ENCODE measurements at places on chromosomes 6 and 20. TPM values are rescaled to one million over a fixed set of nuclear protein-coding genes. Genes with fewer than 3 reads are reported as not detected.

The NAPB gene
- 17.5 TPM for polyA plus RNA-seq

DNA sequence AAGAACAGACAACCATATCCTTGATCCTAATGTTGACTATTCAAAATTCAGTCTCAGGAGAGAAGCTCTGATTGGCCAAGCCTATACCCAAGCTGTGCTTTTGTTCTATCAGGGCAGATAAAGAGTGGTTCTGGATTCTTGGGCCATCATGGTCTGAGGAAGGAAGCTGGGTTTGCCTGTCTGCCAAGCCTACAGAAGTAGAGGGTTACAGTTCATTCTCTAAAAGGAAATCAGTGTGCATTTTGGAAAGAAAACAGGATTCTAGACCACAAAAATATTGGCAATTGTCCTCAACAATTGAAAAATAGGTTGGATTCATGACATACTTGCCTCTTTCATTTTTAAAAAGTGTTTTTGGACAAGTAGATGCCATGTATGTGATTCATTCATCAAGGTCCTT is 145.4 kb upstream of the BMP2 start:
- no peak for DNase-seq

DNA sequence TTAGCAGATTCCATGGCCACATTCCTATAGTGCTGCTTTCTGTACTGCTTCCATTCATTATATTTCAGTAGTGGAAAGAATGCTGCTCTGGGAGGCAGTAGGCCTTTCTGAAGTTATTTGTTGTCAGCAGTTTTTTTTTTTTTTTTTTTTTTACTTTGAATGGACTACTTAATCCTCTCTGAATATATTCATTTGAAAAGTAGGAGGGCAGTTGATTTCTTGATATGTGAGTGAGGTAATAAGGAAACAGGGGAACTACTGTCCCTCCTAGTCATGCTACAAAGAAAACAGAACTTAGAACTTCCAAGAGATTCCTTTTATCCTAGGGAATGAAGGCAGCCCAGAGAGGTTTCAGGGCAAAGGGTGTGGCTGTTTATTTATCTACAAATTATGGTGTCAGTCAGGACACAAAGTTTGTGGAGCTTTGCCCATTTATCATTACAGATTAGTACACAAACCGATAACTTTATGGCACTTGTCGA is 155.9 kb downstream of the JARID2 start:
- no peak for DNase-seq

- no peak for DNase-seq
Observed at GRCh38 chr6:20870493-20870892, 336.2 kb downstream of the CDKAL1 start.

The EFCAB8 gene
- polyA plus RNA-seq: not detected

The TAAR9 gene
- not detected for polyA plus RNA-seq

DNA sequence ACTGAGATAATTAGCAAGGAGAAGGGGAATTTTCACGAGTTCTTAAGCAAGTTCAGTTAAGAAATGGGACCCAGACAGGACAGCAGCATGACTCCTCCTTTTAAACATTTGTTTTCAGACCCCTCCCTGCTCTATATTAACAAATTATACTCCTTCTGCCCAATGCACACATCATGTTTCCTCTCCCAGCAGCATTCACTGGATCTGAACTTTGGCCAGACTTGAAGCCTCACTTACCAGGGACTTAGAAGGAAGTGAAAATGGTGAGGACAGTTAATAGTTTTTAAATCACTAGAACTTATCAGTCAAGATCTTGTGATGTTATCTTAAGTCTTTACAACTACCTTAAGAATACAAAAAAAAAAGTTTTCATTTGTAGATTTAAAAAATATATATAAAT is 1174.7 kb upstream of the MAP3K7 start:
- DNase-seq: no peak

The TRIM26 gene
- polyA plus RNA-seq: 33.3 TPM

DNA sequence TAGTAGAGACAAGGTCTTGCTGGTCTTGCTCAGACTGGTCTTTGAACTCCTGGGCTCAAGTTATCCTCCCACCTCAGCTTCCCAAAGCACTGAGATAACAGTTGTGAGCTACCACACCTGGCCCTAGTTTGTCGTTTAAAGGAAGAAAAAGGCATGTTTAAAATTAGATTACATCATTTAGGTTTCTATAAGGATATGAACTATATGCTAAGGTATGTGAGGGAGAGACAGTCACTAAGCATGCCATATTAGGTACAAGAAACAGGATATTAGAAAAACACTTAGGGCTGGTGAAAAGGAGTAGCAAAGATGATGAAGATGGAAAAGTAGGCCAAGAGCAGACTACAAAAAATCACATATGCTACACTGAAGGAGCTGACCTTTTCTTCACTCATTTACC is 106.4 kb downstream of the ASCC3 start:
- no peak for DNase-seq

- no peak for DNase-seq
Observed at GRCh38 chr6:19715167-19715551, 122.0 kb upstream of the ID4 start.

DNA sequence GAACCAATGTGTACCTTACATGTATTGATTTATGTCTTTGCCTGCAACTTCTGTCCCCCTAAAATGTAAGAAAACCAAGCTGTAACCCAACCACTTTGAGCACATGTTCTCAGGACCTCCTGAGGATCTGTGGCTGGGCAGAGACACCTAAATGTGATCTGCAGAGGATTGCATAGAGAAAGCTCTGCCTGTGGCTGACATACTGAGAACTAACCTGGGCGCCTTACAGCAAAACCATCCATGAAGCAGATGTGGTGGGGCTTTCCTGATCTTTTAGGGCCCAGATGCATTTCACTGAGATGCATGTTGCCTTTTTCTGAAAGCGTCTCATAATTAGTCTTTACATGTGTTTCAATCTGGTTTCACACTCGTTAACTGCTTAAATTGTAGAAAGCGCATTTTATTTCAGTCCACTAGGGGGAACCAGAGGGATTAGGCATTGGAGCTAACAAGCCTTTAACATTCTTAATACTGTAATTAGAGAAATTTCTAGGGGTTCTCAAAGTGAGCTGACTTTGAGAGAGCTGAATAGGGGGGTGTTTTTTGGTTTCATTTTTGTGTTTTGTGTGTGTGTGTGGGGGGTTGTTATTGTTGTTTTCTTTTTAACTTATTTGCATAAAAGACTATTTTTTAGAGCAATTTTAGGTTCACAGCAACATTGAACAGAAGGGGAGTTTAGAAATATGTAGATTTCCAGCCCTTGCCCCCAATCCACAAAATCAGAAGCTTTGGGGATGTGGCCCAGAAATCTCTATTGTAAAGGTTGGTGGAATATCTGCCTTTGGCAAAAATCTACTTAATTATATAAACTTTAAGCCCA is 50.9 kb upstream of the FAM184A start:
- DNase-seq: peak; percentile 53

The CRISP2 gene
- 0.24 TPM for polyA plus RNA-seq

- no peak for DNase-seq
Observed at GRCh38 chr20:20425823-20426654, 58.1 kb downstream of the INSM1 start.

- no peak for DNase-seq
Observed at GRCh38 chr6:14882394-14883026, 363.4 kb upstream of the JARID2 start.

DNA sequence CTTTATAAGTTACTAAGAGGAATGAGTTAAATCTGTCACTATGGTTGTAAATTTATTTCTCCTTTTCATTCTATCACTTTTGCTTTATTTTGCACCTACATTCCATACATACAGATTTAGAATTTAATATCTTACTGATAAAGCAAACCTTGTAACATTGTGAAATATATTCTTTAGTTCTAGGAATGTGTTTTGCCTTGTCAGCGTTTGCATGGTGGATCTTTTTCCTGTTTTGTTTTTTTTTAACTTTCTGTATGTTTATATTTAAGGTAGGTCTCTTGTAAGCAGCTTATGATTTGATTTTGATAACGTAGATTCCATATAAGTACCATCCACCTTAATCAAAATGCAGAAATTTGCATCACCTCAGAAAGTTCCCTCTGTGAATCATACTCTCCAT is 16.4 kb downstream of the RAB22A start:
- no peak for DNase-seq

The PLN gene
- polyA plus RNA-seq: 8.8 TPM

- DNase-seq: no peak
Observed at GRCh38 chr20:15162079-15162647, 824.8 kb upstream of the FLRT3 start.

DNA sequence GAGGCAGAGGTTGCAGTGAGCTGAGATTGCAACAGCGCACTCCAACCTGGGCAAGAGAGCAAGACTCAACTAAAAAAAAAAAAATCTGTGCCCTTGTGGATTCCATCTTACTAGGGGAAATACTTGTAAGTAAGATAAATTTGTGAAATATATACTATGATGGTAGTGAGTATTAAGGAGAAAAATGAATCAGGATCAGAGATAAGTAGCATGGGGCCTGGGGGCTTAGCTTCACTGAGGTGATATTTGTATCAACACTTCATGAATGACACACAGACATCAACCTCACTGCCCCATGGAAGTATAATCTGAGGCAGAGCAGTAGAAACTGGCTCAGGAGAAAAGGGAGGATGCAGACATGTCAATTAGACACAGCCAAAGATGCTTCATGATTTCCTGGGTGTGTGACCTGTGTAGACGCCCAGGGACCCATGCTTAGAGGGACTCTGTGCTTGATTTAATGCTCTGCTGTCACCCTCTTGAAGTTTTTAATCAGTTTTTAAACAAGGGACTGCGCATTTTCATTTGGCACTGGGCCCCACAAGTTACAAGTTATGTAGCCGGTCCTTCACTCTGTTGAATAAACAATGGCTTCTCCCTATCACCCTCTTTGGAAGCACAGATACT is 41.9 kb downstream of the PCNA start:
- DNase-seq: no peak

DNA sequence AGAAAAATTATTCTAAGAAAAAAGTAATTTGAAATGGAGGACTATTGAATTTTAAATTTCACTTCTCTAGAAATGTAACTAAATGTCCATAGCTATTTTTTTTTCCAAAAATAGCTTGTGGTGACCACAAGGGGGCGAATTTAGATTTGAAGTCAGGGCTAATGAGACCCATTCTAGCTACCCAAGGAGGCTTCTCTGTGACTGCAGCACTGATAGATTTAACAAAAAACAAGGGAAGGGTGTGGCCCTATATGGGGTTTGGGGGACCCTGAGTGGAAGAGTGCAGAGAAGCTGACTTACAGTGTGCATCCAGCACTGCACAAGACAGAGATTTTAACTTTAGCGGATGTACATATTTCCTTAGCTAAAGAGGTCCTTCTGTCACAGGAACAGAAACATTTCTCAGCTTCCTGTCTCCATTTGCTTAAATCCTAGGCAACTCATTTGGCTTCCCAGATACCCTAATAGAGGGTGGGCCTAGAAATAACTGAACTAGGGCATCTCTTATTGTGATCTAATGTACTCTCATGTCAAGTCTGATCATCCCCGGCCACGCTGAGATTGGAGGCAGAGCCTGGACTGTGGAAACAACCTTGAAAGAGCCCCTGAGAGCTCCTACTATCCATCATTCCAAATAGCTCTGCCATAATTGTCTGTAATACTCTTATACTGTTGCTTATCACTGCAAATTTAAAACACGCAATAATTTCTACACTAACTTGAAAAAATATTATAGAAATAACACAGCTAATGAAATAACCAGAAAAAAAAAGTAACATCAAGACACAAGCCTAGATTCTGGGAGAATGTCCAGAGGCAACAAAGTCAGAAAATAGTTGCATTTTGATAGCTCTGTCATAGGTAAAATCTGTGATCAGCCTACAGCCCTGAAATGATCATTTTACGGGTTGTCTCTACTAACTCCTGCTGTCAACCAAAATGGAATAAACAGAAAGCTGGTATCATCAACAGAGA is 93.6 kb downstream of the SNAP91 start:
- DNase-seq: peak; percentile 4

DNA sequence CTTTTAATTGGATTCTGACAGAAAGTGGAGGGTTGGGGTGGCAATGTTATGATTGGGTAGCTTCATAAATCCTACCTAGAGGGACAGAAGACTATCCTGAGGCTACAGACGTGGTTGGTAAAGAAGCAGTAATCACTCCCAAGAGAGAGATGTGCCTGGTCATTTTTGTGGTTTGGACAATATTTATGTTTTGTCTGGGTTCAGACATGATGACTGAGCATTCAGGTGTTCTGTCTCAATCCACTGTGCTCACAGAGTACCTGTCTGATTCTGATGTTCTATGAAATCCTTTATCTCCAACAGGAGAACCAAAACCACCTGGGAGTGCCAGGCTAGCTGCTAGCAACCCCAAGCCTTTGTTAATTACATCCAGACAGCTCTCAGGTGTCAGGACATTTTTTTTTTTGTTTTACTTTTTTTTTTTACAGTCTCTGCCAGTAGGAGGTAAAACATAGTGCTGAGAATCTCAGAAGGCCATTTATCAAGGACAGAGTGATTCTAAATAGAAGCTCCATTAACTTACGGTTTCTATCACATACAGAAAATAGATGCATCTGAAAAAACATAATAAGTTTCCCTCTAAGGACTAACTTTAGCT is 1.6 kb upstream of the HLA-DQA1 start:
- no peak for DNase-seq

GRCh38 chr6:40606526-40606925 is 19.4 kb upstream of the LRFN2 start:
- DNase-seq: no peak

GRCh38 chr6:46555129-46555528 is 63.9 kb upstream of the RCAN2 start:
- DNase-seq: no peak

DNA sequence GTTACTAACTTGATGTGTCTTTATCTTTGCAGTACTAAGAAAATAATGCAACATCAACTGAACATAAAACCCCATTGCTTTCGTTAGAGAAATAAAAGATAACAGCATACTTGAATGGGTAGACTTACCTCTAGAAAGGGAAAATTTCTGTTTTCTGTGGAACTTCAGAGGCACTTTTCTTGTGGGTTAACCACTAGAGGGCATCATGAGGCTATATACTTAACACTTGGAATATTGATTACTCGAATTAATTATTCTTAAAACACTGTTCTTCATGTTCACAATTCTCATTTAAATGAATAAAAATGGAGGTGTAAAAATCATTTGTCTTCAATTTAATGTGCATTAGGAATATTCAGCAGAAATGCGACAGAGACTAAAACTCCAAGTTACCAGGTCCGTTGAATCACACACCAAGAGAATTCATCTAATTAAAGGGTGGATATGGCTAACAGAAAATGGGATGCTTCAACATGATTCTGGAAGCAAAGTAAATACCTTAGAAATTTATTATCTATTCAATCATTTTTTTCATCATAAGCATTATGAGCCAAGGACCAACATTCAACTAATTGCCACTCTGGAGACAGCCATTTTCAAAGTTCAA is 330.8 kb upstream of the PREP start:
- DNase-seq: no peak

Measured in right renal cortex interstitium (tissue), 3 donors.